ENCODE measurements at places on chromosomes 16 and 17.

DNA sequence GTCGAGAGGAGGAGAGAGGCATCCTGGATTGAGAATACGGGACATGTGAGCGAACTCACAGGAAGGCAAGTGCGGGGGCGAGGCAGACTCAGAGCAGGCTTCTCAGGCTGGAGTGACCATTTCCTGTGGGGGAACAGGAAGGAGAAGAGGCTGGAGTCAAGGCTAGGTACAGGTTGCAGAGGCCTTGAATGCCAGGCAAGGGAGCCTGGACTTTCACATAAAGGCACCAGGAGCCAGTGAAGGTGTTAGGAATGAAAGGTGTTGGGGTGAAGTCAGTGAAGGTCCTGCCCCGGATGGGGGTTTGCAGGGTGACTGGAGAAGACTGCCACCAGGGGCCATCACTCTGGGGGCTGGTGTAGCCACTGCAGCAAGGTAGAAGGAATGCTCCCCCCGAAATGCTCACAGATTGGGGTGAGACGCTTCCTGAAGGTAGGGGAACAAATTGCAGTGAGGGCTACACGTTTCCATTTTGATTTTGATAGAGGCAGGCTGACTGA lies 5.3 kb upstream of the GPRC5C start:
- no peak for DNase-seq

DNA sequence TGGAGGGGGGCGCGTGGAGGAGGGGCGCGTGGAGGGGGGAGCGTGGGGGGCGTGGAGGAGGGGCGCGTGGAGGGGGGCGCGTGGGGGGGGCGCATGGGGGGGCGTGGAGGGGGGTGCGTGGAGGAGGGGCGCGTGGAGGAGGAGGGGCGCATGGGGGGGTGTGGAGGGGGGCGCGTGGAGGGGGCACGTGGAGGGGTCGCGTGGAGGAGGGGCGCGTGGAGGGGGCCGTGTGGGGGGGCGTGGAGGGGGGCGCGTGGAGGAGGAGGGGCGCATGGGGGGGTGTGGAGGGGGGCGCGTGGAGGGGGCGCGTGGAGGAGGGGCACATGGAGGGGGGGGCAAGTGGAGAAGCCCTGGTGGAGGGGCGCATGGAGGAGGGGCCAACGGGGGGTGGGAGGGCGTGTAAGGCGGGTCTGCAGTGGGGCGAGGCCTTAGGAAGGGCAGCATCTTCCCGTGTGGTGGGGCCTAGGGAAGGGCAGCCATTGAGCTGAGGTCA lies 7.3 kb downstream of the MSLN start:
- no peak for DNase-seq

DNA sequence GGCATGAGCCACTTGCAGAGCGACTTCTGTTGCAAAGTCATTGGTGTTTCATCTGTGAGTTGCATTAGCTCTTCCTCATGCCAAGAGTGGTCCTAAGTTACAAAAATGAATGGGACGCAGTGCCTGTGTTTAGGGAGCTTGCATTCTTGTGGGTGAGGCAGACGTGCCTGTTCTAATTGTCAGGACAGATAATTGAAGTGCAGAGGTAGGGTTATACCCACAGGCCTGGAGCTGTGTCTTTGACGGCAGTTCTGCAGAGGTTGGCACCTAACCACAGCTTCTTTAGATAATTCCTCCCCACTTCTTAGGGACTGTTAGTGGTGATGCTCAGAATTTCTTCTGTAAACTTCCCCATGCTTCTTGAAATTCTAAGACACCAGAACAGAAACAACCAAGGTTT lies 307.1 kb downstream of the SNX29 start:
- no peak for DNase-seq

GRCh38 chr17:32861981-32862380 lies 14.9 kb downstream of the MYO1D start:
- DNase-seq = no peak

GRCh38 chr16:22786284-22786683 lies 27.7 kb upstream of the HS3ST2 start:
- DNase-seq = no peak

GRCh38 chr17:31724026-31724425 lies 135.0 kb downstream of the COPRS start:
- DNase-seq = no peak

DNA sequence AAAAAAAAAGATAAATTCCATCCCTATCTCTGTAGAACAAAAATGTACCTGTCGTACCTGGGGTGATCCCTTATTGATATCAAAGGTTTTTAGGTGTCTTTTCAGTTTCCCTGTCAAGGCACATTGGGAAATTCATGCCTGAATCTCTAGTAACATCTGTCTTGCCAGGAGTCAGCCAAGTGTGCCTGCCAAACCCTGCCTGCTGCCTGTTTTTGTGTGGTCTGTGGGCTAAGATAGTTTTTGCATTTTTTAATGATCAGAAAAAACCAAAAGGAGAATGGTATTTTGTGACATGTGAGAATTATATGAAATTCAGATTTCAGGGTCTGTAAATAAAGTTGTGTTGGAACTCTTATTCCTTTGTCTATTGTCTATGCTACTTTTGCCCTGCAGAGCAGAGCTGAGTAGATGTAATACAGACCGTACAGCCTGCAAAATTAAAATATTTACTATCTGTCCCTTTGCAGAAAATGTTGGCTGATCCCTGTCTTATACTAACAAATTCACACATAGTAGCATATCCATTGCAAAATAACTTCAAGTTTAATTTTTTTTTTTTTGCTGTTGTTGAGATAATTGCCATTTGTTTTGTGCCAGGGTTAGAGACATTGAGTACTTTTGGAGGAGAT lies 13.0 kb upstream of the CHP2 start:
- no peak for DNase-seq

- DNase-seq = no peak
Measured at GRCh38 chr17:79842136-79842655, 3.0 kb upstream of the CBX4 start.

DNA sequence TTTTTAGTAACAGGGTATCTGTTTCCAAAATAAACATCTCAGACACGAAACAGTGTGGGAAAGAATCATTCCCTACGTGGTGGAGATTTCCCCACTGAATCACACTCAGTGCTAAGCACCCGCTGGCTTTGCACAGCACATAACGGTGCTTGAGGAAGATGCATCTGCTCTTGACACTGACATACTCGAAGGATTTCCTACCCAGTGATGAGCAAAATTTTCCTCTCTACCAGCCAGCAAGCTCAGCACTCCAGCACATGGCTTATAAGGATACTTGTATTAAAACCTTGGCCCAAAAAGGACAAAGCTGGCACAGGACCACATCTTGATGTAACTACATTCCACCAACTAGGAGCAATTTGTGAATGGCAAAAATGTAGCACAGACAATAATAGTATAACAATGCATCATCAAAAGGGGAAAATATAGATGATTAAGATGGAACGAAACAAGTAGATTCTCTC lies 59.0 kb downstream of the ANKFY1 start:
- DNase-seq = no peak

DNA sequence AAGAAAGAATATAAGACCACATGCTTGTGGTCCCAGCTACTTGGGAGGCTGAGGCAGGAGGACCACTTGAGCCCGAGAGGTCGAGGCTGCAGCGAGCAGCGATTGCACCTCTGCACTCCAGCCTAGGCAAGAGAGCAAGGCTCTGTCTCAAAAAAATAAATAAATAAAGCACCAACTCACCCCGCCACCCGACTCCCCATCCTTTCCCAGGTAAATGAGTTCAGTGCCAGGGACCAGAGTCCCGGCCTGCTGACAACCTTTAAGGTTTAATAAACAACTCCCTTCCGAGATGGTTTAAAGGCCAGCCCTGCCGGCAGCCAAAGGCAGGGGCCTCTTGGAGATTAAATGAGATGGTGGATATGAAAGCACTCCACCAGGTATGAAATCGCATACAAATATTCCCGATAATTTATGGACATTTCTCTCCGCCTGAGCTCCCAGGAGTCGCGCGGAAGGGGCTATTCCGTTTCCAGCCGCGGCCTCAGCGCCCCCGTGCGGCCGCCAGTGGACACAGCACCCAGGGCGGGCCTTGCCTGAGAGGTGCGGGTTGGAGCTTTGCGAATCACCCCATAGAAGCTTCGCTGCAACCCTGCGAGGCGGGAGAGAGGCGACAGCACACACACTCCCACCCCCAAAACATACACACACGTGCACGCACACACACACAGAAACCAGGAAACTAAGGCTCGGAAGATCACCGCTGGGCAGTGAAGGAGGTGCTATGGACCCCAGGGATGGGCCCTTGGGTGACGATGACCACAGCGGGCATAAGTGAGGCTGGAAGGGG lies 4.0 kb upstream of the RPL38 start:
- DNase-seq = peak; percentile 57

DNA sequence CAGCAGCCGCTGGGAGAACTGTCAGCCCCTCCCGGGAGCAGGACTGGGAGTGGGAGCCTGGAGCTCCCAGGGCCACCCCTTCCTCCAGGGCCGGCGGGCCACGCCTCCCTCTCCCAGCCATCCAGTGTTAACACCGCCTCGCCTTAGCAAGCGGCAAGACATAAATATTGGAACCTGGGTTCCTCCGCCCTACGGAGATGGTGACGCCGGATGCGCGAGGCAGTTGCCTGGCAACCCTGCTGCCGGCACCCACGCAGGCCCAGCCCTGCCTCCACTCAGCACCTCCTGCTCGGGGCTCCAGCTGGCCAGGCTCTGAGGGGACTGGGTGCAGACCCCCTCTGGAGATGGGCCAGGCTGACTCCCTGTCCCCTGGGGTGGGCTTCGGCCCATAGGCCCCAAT lies 27.4 kb upstream of the CACNA1H start:
- DNase-seq = no peak

GRCh38 chr17:81840826-81841778 lies 6.3 kb upstream of the PPP1R27 start:
- DNase-seq = no peak
